Right ventricle myocardium superior (tissue), 1 donor: ENCODE measurements at places on chromosomes 6 and 20. TPM values are rescaled to one million over a fixed set of nuclear protein-coding genes. Genes with fewer than 3 reads are reported as not detected.
A peak's percentile ranks its signal among the peaks of the same experiment; 100 is the strongest.

The SLC22A2 gene
- not detected for total RNA-seq

GRCh38 chr20:36128463-36129159, 25.9 kb upstream of the EPB41L1 start:
- DNase-seq: no peak

- peak; percentile 83 for DNase-seq
These were observed 6.5 kb downstream of the HELZ2 start for GRCh38 chr20:63567386-63568169.

DNA sequence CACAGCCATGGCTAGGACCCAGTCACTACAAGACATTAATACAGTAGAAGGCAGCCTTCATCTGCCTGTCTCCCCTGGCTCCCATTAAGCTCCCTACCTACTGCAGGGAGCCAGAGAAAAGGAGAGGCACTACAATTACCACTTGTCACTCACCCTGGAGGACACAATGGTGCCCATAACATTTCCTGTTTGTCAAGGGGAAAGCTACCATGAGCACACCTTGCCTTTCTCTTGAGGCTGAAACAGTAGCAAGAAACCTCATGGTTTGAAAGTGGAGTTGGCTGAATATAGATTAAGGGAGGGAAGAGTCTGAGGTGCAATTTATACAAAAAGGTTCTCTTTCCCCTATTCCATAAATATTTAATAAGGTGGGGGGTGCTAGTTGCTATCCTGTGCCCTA, 27.9 kb downstream of the STK38 start:
- DNase-seq: no peak
